ENCODE measurements at places on chromosomes 2 and 18. TPM values are rescaled to one million over a fixed set of nuclear protein-coding genes. Genes with fewer than 3 reads are reported as not detected.

- DNase-seq = no peak
- H3K36me3 ChIP-seq = no peaks in the 10 kb centered on the region
- no peaks in the 10 kb centered on the region for H3K27me3 ChIP-seq
- no peak overlapping the region for H3K27ac ChIP-seq
- no peaks in the 10 kb centered on the region for H3K4me1 ChIP-seq
These were observed 32.6 kb upstream of the SPAG16 start for GRCh38 chr2:213251618-213252017.

- DNase-seq = no peak
- no peaks in the 10 kb centered on the region for H3K36me3 ChIP-seq
- no peak overlapping the region for H3K4me3 ChIP-seq
- H3K27ac ChIP-seq = no peak overlapping the region
These were observed 114.1 kb upstream of the MYCN start for GRCh38 chr2:15826273-15826717.

GRCh38 chr18:45734505-45734904 lies 10.5 kb downstream of the SLC14A1 start:
- H3K4me1 ChIP-seq = peaks cover 3% of the 10 kb centered on the region
- no peaks in the 10 kb centered on the region for H3K36me3 ChIP-seq
- no peak overlapping the region for H3K4me3 ChIP-seq
- H3K27me3 ChIP-seq = no peaks in the 10 kb centered on the region
- no peak overlapping the region for H3K27ac ChIP-seq

DNA sequence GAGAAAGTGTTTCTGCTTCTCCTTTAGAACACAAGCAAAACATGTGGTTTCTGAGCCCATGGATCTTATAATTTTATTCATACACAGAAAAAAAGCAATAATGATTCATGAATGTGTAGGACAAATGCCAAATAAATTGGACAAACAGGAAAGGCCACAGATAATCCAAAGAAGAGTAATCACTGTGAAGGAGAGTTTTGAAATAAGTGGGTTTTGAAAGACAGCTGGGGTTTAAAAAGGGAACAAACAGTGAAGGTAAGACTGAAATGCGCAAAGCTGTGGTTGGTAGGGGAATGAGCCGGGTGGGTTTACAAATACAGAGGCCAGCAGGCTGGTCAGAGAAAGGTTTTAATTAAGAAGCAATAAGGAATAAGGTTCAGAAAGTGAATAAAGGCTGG lies 50.0 kb upstream of the MBOAT2 start:
- no peak overlapping the region for H3K27ac ChIP-seq
- no peaks in the 10 kb centered on the region for H3K36me3 ChIP-seq
- DNase-seq = no peak
- no peaks in the 10 kb centered on the region for H3K4me1 ChIP-seq
- no peaks in the 10 kb centered on the region for H3K27me3 ChIP-seq

DNA sequence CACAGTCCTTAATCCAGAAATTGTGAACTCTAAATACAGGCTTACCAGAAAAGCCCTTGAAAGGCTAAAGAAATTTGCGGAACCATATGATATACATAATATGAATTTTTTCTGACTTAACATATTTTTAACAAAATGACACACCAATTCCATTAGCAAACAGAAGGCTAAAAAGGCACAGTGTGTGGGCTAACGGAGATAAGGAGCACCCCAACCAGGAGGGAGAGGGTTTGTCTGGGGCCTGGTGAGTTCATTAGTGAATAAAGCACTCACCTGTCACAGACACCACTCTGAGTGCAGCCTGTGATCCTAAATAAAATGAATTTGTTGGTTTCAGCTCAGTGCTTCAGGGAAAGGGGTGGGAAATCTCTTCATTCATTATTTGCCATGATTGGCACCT lies 2.7 kb upstream of the FECH start:
- H3K4me1 ChIP-seq = peaks cover 14% of the 10 kb centered on the region
- no peak overlapping the region for H3K27ac ChIP-seq
- H3K36me3 ChIP-seq = no peaks in the 10 kb centered on the region
- no peak overlapping the region for H3K4me3 ChIP-seq
- no peak for DNase-seq

REG3G gene
- total RNA-seq = not detected

PSMA8 gene
- 1.3 TPM for total RNA-seq

RFX8 gene
- total RNA-seq = not detected
